ENCODE measurements at places on chromosomes 1 and 21.

DNA sequence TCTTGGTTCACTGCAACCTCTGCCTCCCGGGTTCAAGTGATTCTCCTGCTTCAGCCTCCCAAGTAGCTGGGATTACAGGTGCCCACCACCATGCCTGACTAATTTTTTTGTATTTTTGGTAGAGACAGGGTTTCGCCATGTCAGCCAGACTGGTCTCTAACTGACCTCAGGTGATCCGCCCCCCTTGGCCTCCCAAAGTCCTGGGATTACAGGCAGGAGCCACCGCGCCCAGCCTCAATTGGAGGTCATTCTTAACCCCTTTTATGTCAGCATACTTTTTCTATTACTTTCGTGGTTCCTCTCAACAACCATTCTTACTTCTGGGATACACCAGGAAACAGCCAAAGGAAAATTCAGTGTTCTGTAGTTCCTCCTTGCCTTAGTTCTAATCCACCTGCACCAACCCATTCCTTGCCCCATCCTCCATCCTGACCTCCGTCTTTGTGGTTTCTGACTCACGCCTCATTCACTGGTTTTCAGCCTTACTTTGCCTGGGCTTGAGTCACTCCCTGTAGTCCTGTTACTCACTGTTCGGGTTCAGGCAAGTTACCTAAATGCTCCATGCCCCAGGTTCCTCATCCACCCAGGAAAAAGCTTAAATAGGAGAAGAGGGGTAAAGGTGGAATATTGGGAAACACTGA is 12.9 kb upstream of the BCL10 start:
- DNase-seq: no peak

DNA sequence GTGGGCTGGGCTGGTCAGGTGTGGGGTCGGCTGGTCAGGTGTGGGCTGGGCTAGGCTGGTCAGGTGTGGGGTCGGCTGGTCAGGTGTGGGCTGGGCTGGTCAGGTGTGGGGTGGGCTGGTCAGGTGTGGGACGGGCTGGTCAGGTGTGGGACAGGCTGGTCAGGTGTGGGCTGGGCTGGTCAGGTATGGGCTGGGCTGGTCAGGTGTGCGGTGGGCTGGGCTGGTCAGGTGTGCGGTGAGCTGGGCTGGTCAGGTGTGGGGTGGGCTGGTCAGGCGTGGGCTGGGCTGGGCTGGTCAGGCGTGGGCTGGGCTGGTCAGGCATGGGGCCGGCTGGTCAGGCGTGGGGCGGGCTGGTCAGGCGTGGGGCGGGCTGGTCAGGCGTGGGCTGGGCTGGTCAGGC is 6.3 kb upstream of the FNDC10 start:
- no peak for DNase-seq

DNA sequence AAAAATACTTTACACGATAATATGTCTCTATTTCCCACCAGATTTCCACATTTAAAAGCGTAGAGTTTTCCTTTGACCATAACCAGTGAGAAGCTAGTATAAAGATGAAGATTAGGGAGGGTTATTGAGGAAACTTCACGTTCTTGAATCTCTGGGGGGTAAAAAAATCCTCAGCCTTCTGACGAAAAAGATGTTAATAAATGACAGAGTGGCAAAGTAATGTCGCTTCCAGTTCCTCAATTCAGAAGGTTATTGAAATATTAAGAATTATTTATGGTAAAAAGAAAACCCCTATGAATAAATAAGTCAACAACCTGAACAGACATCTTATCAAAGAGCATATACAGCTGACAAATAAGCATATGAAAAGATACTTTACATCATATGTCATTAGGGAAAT is 241.0 kb downstream of the GPATCH2 start:
- DNase-seq: no peak

- DNase-seq: no peak
Measured at GRCh38 chr21:45022348-45022675, 52.1 kb upstream of the ADARB1 start.

GRCh38 chr1:64572222-64572900 is 102.4 kb downstream of the CACHD1 start:
- DNase-seq: no peak

DNA sequence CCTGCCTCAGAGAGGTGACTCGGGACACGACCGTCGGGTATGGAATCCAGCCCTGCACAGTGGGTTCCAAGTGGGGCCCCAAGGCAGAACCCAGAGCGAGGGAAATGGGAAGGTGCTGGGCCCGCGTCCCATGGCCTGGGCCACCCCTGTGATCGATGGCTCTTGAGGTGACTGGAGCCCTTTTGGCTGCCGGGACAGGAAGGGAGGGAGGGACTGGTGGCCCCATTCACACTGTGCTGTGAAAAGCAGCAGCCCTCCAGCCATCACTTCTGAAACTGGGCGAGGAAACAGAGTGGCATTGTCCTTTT is 110.4 kb upstream of the IFFO2 start:
- no peak for DNase-seq

GRCh38 chr1:59108481-59109317 is 188.2 kb upstream of the FGGY start:
- no peak for DNase-seq

DNA sequence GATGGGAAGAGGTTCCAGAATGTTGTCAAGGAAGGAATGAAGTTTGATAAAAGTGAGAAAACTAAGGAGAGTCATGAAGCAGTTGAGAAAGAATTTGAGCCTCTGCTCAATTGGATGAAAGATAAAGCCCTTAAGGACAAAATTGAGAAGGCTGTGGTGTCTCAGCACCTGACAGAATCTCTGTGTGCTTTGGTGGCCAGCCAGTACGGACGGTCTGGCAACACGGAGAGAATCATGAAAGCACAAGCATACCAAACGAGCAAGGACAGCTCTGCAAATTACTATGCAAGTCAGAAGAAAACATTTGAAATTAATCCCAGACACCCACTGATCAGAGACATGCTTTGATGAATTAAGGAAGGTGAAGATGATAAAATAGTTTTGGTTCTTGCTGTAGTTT is 142.8 kb downstream of the CDC7 start:
- DNase-seq: no peak

- no peak for DNase-seq
Measured at GRCh38 chr1:59705466-59706302, 109.1 kb upstream of the HOOK1 start.

DNA sequence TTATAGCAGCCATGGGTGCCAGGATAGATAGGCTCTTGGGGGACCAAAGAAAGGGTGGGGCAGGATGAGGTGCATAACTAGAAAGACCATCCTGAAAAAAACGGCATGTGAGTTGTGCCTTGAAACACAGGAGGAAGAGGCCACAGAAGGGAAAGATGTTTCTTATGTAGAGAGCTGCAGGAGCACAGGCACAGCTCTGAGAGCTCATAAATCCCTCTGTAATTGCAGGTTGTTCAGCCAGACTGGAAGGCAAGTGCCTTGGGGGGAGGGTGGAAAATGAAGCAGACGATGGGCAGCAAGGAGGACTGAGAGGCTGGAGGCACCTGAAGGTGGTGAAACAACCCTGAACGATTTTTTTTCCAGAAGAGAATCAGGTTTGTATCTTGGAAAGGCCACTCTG is 170.7 kb downstream of the NR5A2 start:
- no peak for DNase-seq

GRCh38 chr21:35909456-35910223 is 150.7 kb downstream of the SETD4 start:
- no peak for DNase-seq

GRCh38 chr21:43731891-43732711 is 13.2 kb downstream of the PDXK start:
- DNase-seq: peak; percentile 45

DNA sequence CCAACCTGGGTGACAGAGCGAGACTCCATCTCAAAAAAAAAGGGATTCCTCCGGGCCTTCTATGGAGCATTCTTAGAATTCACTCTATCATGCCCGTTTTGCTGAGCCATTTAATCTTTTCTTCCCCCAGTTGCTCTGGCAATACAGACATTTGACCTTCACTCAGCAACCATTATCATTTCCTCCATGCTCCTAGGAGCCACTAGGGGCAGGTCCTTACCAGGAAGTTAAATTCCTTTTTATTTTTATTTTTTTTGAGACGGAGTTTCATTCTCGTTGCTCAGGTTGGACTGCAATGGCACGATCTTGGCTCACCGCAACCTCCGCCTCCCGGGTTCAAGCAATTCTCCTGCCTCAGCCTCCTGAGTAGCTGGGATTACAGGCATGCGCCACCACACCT is 9.7 kb upstream of the CGN start:
- DNase-seq: no peak

GRCh38 chr1:172143384-172144055 is 277.0 kb upstream of the C1orf105 start:
- no peak for DNase-seq

DNA sequence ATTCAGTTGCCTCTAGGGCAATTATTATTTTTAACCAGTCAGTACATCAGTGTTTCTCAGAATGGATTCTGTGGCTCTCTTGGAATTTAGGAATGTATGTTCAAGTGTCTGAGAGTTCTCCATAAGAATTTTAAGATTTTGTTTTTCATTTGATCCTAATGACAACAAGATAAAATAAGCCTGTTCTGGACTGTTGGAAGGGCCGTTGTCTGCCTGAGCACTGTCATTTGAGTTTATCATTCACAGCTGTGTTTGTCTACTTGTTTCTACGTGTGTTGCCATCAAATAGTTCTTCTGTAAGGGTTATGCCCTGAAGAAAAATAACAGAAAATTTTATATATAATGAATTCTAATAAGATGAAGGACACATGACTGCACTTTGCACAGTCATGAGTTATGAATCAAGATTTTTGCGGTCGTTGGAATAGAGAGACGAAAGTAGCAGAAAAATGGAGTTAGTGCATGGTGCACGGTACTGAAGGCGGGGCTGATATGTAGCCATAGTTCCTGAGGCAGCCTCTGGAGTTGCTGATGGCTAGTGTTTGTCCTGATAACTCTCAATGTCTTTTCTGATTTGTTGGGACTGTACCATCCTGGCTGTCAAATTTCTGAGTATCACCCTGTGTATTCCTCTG is 92.5 kb downstream of the NOS1AP start:
- no peak for DNase-seq

- DNase-seq: no peak
Measured at GRCh38 chr1:21691739-21692138, 22.6 kb upstream of the RAP1GAP start.

DNA sequence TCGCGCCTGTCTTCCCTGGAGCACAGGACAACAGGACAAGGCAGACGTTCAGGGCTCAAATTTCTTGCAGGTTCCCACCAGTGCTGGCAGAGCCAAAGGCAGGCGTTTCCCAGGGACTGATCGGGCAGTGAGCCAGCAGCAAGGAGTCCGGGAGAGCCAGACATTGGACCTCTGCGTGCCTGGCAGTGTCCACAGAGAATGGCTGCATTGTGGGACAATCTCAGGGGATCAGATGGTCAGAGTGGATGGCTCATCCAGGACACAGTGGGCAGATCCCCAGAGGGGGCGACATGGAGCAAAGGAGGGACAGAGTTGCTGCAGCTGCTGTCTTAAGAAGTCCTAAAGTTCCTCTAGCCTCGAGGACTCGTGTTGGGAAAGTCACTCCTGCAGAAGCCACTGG is 4.6 kb downstream of the TMEM63A start:
- peak; percentile 92 for DNase-seq

DNA sequence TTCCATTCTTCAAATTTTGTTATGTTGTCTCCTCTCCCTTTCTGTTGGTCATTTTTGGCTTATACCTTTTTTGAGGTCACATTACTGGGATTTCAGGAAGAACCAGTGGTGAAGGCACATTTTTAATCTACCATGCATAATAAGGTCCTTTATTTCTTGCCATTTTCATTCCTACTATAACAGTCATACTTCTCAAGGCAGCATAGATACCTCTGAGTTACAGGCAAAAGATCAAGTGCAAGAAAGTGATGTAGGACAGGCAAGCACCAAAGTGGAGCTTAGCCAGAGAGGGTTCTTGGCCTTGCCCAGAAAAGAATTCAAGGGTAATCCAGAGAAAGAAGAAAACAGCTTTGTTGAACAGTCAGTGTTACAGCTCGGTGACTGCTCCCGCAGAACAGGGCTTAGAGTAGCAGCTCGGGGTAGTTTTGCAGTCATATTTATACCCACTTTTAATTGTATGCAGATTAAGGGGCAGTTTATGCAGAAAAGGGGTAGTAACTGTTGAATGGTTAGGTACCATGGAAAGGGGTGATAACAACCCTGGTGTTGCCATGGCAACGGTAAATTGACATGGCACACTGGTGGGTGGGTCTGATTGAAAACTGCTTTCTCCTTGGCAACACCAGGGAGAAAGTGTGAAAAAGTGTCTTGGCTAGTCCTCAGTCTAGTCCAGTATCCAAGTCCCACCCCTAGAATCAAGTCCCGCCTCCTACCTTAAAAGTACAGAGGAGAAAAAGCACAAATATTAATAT is 39.6 kb upstream of the DOCK7 start:
- DNase-seq: no peak

- no peak for DNase-seq
Measured at GRCh38 chr1:182766050-182766449, 23.5 kb upstream of the NPL start.

DNA sequence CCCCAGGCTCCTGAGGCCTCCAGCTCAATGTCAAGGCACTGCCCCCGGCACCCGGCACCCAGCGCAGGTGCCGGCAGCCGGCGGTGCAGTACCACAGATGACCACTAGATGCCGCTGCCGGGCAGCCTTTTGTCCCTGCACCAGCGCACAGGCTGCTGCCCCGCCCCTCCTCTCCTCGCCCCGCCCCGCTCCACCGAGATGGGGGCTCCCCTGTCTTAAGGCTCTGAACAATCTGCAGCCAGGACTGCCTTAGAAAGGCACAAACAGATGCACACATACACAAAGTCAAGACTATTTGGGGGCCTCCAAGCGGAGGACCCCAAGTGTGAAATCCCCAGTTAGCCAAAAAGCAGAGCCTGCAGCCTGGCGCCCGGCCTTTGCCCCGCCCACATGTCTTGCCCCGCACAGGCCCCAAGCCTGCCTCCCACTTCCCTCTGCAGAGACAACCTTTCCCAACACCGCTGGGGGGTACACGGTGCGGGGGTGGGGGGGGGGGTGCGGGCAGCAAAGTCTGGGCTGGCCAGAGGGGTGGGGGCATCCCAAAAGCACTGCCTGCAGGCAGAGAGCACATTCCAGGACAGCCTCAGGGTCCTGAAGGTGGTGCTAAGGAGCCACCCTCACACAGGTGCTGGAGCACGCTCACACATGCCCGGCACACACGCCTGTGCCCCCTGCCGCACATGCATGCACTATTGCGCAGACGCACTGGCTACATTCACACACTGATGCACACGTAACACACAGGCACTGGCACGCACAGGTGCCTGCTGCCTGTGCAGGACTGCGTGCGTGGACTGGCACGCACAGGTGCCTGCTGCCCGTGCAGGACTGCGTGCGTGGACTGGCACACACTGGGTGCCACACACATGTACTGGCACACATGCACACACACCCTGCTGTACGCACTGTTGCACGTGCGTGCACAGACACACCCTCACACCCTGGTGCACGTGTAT is 37.1 kb downstream of the ARHGEF16 start:
- DNase-seq: peak; percentile 50

DNA sequence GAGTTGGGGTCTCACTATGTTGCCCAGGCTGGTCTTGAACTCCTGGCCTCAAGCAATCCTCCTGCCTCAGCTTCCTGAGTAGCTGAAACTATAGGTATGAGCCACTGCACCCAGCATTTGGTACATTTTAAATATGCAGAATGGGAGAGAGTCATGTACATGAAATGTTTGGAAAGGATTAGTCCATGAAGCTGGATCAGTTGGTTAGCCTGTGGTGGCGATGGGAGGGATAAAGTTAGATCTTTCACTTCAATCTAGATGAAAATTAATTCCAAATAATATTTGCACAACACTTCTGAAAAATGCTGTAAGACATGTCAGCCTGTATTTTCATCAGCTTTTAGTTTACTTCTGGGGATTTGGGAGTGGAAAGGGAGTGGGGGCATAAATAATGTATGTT is 188.9 kb downstream of the HUNK start:
- DNase-seq: no peak

Measured in putamen (tissue), 1 donor.